ENCODE measurements at places on chromosomes 3 and 15.

GRCh38 chr15:57969355-57969754 lies 96.2 kb downstream of the ALDH1A2 start:
- no peak for DNase-seq

DNA sequence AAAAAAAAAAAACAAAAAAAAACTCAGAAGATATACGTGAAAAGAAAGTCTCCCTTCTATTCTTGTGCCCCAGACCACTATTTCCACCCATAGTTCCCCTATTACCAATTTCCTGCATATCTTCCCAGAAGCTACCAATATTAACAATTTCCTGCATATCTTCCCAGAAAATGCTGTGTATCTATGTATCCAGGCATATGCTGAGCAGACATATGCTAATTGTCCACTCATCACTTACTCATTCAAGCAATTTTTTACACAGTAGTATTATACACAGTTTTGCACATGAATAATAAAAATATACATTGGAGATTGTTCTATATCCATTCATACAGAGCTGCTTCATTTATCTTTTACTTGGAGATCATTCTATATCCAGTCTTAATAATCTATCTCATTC lies 12.6 kb upstream of the SLMAP start:
- no peak for DNase-seq

DNA sequence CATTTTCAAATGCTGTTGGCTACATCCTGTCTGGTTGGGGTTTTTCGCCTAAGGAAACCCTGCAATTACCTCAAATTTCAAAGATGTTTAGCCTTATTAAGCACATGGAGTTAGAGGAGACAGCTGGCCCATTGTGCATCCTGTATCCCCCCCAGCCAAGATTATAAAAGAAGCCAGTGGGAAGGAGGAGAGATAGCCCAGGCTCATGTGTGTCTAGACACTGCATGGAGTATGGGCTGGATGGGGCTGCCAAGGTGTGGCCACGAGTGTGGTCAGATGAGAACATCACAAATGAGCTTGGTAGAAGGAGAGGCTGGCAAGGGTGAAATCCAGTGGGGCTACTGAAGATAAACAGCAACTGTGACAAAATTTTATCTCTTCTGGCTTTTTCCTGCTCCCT lies 270.0 kb upstream of the TBC1D5 start:
- DNase-seq = no peak

- no peak for DNase-seq
Measured at GRCh38 chr3:124246376-124246775, 254.5 kb upstream of the ROPN1 start.

DNA sequence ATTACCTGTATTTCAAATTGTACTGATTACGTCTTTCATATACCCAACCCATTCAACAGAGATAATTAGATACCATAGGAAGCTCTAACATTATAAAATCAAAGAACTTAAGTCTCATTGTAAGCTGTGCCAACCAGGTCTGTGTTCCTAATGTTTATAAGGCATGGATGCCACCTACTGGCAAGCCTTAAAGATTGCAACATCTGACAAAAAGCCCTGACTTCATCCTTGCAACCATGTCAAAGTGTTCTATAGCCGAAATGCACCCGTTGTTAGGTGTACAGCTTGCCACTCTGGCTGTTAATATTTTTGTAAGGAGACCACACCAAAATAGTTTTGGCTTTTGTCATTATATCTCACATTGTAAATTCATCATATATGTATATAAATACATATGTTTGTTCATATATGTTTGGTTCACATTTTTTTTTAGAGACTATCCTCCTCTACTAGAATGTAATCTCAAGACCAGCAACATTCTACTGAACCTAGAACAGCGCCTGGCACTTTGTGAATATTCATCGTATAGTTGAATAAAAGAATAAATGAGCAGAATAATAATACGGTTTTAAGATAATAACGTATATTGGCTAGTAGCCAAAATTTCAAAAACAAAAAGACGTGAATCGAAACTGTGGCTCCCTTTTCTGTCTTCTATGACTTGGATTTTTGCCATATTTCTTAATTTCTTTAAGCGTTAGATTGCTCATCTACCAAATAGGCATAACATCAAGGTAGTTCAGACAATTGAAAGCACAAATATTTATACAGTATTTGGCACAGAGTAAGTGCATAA lies 258.1 kb downstream of the TBL1XR1 start:
- peak; percentile 54 for DNase-seq

GRCh38 chr15:44193651-44194322 lies 1.3 kb downstream of the FRMD5 start:
- DNase-seq = no peak

GRCh38 chr15:60179786-60180391 lies 175.8 kb downstream of the FOXB1 start:
- DNase-seq = peak; percentile 52

GRCh38 chr3:161905520-161906132 lies 409.0 kb downstream of the OTOL1 start:
- no peak for DNase-seq

GRCh38 chr3:159800434-159801155 lies 188.0 kb upstream of the IL12A start:
- DNase-seq = no peak

DNA sequence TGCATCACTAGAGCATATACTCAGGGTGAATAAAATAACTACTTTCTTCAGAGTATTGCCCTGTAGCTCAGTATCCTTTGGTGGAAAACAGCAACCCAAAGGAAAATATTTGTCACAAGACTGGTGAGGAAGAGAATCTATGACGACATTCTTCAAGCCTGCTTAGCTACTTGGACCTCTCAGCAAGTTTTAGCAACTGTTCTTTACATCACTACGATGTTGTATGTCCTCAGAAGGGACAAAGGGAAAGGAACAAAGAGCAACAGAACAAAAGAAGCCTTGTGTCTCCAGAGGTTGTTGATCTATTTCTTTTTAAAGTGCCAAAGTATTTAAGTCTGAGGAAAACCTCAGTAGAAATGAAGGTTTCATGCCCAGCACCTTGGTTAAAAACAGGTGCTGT lies 746.7 kb downstream of the NAALADL2 start:
- DNase-seq = no peak

DNA sequence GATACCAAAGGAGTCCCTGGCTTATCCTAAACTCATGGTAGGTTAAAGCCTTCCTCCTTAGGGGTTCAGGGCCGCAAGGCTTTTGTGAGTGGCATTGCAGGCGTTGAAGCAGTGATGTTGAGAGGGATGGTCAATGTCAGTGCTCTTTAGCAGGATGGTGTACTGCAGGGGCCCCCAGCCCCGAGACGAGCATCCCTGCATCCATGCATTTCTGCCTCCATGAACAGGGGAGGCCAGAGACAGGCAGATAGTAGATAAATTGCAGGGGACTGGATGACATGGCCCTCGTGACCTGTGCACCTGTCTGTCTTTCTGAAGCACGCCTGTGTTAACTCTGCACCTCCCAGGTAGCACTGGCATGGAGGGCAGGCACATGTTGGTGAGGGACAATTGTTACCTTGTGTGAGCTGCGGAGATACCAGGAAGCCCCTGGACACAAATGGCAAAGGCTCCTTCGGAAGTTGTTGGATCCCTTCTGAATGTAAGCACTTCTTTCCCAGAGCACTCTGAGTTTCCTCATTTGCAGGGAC lies 133.5 kb downstream of the SNRPN start:
- DNase-seq = no peak

DNA sequence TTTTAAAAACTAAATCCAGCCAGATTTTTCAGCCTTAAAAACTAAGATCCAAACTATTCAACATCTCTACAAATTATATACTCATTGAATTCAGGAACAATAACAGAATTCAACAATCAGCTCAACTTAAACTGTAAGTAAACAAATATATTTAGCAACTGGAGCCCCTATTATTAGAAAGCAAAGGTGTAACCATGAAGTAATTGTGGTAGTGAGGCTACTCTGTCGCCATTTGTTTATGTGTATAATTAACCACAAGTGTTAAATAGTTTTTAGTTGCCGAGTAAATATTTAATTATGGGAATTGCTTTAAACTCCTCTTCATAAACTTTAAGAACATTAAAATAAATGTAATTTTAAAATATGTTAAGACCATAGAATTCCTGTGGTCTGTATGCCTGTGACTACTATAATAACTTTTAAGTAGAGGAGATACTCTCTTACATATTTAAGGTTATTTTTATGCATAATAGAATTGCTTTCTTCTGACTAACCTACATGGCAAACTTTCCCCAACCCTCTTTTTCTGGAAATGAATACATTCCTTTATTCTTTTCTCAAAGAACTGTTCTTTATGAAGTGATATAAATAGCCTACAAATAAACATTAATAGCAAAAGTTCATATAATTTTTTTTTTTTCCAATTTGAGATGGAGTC lies 51.2 kb downstream of the MFN1 start:
- DNase-seq = no peak

- no peak for DNase-seq
Measured at GRCh38 chr3:45979378-45979777, 16.2 kb downstream of the FYCO1 start.

GRCh38 chr3:131840156-131840797 lies 194.5 kb downstream of the CPNE4 start:
- DNase-seq = no peak

DNA sequence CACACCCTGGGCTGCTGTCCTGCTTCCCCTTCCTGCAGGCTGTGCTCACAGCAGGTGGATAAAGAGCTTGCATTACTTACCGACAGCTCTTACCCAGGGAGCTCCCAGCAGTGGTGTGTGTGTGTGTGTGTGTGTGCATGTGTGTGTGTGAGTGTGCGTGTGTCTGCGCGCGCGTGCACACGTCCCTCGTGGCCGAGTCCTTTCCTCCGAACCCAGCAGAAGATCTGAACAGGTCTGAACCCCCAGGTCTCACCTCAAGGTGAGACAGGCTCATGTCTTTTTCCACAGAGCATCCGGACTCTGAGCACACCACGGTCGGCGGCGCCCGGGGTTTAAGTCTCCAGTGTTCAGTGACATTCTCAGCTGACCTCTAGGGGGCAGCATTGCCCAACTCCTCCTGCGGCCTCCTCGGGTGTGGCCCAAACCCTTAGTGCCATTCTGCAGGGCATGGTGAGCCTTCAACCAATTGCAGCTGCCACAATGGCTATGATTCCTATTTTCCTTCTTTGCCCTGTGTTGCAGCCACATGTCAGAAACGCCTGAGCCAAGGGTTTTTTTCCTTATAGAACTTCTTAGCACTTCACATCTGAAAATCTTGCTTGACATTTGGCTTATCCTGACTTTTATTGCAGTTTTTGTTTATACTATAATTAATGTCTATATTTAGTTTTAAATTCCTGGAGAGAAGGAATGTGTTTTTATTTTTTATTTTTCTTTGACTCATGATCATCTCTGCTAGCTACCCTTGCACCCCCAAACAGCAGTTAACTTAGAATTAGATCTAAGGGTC lies 64.1 kb upstream of the KLHL25 start:
- peak; percentile 72 for DNase-seq

GRCh38 chr3:114902691-114903101 lies 244.4 kb downstream of the ZBTB20 start:
- DNase-seq = no peak

DNA sequence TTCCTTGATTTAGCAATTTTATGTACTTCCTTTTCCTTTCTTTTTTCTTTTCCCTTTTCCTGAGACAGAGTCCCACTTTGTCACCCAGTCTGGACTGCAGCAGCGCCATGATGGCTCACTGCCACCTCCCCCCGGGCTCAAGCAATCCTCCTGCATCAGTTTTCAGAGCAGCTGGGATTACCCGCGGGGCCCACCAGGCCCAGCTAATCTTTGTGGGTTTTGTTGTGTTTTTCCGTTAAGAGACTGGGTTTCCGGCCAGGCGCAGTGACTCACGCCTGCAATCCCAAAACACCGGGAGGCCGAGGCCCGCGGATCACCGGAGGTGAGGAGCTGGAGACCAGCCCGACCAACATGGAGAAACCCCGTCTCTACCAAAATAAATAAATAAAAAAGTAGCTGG lies 17.7 kb downstream of the GOLGA8S start:
- no peak for DNase-seq

DNA sequence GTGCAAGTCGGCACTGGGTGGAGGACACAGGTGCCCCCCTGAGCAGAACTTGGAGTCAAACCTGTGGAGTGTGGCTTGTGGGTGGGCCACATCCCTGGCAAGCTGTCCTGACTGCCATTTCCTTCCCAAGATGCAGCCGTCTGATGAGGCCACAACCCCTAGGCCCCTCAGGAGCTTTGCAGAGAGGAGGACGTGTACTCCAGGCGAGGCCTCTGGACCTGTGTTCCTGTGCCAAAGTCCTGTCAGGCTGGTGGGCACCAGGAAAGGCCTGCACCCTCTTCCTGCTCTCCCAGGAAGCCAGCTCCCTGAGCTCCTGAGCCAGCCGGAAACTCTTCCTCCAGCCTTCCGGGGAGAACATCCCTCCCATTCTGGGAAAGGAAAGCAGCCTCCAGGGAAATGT lies 48.5 kb downstream of the CMTM6 start:
- DNase-seq = no peak

- no peak for DNase-seq
Measured at GRCh38 chr3:118180853-118181252, 853.8 kb downstream of the IGSF11 start.

DNA sequence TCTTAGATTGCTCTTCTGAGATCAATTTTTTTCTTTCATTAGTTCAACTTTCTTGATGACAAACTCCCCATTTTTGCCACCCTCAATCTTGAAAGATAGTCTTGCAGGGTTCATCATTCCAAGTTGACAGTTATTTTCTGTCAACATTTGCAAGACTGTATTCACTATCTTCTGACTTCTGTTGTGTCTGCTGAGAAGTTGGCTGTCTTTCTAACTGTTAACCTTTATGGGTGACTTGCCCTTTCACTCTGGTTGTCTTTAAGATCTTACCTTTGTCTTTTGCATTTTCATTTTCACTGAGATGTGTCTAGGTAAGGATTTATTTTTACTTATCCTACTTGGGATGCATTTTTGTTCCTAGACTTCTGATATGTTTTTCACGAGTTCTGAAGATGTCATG lies 14.6 kb upstream of the PIGZ start:
- DNase-seq = no peak

GRCh38 chr3:107208100-107208499 lies 169.1 kb upstream of the CCDC54 start:
- DNase-seq = no peak

Data from CD4-positive, alpha-beta T cell treated with Interleukin-21 for 1 hour (primary cell).